Panc1 (cell line): ENCODE measurements at places on chromosomes 1 and 21. TPM values are rescaled to one million over a fixed set of nuclear protein-coding genes. Genes with fewer than 3 reads are reported as not detected.

CACNA1E gene
- not detected for total RNA-seq

AKIRIN1 gene
- 116 TPM for total RNA-seq

DNA sequence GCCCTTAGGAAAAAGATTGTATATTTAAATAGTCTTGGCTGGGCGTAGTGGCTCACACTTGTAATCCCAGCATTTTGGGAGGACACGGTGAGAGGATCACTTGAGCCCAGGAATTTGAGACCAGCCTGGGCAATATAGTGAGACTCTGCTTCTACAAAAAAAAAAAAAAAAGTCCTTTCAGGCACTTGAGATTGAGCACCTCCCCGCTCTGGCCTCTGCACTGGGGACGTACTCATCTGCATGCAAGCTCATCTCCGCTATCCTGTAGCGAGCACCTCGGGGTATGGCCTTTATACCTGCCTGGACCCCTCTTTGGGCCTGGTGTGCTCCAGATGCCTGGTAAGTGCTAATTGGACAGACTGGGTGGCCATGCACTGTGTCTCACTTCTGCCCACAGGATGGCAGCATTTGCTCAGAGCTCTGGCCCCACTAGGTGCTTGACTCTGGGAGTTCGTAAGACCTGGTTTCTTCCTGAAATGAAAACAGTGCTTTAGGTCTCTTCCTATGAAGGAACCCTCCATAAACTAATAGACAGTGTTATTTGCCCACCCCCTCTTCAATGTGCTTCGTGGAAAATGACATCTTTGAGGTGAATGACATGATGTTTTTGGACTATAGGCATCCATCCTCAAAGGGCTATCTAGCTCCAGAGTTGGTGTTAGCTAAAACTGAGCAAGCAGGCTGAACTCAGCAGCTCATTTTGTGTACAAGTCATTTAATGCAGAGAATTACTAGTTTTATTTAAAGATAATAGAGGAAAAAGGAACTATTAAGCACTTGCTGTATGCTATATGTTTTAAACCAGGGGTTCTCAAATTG is 61.7 kb upstream of the ADAR start:
- peak; percentile 75 for DNase-seq

DNA sequence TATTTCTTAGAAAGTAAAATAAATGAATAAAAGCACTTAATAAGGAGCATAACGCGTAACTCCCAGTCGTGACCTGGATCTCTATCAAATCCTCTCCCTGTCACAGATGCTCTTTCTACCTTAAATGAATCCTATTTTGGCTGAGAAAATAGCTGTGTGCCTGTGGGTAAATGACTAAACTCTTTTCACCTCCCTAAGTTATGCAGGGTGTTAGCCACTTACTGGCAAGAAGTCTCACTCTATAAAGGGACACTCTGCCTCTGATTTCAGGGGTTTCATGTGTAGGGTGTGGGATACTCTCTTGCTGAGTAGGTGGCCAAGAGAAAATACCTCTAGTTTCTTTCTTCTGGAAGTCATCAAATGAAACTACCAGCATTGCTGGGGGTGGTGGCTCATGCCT is 24.3 kb upstream of the PPP1R15B start:
- DNase-seq: no peak

GRCh38 chr21:28568692-28569091 is 424.0 kb downstream of the LTN1 start:
- no peak for DNase-seq

DNA sequence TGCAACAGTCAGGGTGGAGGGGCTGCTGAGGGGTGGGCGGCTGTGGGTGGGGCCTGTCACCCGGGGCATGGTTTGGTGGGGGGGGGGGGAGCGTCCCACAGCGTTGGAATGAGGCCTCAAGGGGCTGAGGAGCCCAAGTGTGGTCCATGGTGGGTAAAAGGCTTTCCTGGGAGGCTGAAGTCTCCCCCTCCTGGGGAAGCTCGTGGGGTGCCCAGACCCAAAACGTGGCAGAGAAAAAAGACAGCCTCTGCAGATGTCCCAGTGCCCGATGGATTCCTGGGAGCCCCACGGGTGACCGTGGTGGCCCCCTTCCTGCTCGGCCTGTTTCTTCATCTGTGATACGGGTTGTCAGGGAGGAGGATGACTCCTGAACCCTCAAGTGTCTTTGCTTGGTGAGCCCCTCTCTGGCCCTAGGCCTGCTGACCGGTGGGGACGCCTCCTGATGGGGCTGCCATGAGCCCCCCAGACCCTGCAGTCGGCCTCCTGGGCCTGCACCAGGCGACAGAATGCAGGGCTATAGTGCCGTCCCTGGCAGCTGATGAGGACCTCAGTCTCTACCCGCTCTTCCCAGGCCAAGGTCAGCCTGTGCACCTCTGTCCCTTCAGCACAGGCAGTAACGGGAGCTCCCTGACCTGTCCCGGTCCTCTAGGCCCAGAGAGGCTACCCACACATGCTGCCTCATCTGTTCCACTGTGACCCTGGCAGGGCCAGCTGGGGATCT is 1.1 kb downstream of the OBSCN start:
- DNase-seq: no peak

- DNase-seq: no peak
Measured at GRCh38 chr1:109634292-109634691, 14.7 kb downstream of the AMPD2 start.

DNA sequence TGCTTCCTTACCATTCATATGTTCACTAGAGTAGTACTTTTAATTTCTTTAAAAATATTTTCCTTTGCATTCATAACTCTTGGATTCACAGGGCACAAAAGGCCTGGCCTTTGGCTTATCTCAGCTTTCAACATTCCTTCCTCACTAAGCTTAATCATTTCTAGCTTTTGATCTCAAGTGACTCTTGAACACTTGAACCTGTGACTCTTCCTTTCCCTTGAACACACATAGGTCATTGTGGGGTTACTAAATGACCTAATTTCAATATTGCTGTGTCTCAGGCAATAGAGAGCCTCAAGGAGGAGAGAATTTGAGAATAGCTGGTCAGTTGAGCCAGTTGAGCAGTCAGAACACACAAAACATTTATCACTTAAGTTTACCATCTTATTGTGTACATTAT is 49.9 kb downstream of the COL11A1 start:
- no peak for DNase-seq

DNA sequence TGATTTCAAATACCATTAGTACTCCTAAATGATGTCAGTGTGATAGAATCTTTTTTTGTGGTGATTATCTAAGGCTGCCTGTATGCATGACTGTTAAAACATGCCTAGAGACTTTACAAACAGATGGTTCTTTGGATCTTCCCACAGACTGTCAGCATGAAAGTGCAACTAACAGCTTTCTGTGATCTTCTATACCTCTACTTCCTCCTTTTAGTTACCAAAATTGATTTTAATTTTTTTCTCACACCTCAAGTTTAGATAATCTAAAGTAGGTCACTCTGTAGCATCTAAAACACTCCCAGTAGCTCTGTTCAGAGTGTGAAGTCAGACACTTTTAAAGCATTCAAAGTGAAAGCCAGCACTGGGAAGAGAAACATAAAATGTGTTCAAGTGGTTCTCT is 534.5 kb downstream of the PTPRC start:
- no peak for DNase-seq
